Left kidney (tissue), 8 donors: ENCODE measurements at places on chromosomes 16 and 17. TPM values are rescaled to one million over a fixed set of nuclear protein-coding genes. Genes with fewer than 3 reads are reported as not detected.
A peak's percentile ranks its signal among the peaks of the same experiment; 100 is the strongest.

DNA sequence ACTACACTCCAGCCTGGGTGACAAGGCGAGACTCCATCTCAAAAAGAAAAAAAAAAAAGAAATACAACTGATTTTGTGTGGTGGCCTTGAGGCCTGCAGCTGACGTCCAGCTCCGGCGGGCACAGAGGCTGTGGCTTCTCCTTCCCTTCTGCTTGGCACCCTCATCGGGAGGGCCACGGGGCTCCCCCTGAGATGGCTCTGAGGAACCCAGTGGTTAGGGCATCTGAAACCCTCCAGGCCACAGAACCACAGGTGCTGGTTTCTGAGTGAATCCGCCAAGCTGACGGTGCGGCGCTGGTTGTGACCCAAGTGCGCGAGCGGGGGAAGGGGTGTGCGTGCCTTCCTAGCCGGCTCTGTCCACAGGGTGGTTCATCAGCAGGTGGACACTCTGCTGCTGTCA lies 63.4 kb downstream of the LMF1 start:
- no peak for DNase-seq

GRCh38 chr16:86517652-86518258 lies 7.4 kb downstream of the FOXF1 start:
- DNase-seq = no peak

DNA sequence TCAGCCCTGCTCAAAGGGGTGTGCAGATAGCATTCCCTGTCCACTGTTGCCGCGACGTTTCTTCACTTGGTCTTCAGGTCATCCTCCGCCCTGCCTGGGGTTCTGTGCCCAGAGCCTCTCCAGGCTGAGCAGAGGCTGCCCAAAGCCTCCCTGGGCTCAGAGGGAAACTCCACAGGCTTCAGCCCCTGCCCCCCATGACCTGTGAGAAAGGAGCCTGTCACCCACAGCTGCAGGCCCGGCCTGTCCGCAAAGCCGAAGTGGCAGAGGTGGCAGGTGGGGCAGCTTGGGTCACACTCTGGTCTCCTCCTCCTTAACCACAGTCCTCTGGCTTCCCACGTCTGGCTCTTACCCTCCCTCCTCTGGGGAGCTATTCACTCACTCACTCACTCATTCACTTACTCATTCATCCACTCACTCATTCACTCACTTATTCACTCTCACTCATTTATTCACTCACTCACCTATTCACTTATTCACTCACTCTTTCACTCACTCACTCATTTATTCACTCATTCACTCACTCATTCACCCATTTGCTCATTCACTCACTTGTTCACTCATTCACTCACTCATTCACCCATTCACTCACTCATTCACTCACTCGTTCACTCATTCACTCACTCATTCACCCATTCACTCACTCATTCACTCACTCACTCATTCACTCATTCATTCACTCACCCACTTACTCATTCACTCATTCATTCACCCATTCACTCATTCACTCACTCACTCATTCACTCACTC lies 7.1 kb upstream of the CPSF4L start:
- no peak for DNase-seq

GRCh38 chr17:10197362-10197720 lies 1.1 kb downstream of the GAS7 start:
- no peak for DNase-seq

GRCh38 chr17:60435244-60436167 lies 13.2 kb downstream of the CHCT1 start:
- DNase-seq = peak; percentile 88

- no peak for DNase-seq
These were observed 23.6 kb downstream of the KCTD19 start for GRCh38 chr16:67302970-67303369.

DNA sequence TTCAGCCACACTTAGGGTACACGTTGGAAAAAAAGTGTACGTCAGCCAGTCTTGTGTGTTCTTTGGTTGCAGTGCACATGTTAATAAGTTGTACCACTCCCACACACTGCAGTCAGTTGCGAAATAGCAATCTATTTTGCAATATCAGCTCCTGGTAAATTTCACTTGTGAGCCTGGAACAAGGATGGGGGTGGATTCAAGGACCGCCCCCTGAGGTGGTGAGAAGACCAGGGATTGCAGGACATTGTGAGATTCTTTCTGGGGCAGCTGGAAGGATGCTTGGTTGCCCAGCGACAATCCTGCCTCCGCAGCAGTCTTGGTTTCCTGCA lies 78.6 kb upstream of the ZFHX3 start:
- no peak for DNase-seq

GRCh38 chr17:82058230-82058854 lies 6.6 kb downstream of the GPS1 start:
- DNase-seq = no peak

GRCh38 chr16:4411684-4412083 lies 4.7 kb downstream of the CORO7 start:
- DNase-seq = no peak

NOL3 gene
- 6.4 TPM for polyA plus RNA-seq

FADS6 gene
- polyA plus RNA-seq = 0.80 TPM

OR2C1 gene
- 1.3 TPM for polyA plus RNA-seq
